ENCODE measurements at places on chromosomes 7 and 10.

DNA sequence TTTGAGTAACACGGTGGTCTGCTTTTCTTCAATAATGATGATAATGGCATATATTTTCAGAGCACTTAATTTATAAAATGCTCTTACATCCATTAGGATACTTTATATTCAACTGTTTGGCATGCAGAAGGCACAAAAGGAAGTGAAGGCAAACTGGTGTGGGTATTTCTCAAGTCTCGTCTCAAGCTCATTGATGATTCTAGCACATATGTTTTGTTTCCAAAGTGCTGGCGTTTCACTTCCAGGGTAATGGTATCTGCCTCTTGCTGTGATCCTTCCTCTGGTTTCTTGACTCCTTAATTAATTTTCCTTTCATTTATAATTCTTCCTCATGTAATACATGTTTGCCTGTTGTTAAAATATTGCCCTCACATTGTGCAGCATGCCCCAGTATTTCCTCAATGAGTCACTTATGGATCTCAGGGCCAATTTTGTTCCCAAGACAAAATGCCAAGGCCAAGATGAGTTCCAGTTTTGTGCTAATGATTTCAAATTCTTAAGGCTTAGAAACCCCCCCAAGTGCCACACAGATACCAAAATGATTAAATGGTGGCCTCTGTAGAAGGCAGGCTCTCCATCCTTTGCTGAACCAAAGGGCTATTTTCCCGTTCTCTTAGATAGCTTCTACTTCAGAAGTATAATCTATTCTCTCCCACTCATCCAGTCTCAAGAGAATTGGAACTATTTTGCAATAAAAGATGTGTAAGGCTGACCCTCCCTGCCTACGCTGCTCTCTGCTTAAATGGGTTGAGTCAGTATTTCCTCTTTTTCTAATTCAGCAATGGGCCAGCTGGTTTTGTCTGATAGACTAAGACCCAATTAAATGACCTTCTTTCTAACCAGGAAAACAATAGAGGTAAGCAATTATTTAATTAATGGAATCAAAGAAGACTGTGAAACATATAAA, 171.2 kb downstream of the ZNF365 start:
- no peak for DNase-seq

GRCh38 chr7:29888006-29888405, 81.7 kb downstream of the WIPF3 start:
- no peak for DNase-seq

GRCh38 chr10:72567889-72568640, 57.8 kb downstream of the MICU1 start:
- no peak for DNase-seq

- DNase-seq = no peak
Observed at GRCh38 chr10:59805014-59805413, 51.8 kb upstream of the MRLN start.

GRCh38 chr10:49356944-49357343, 38.9 kb downstream of the DRGX start:
- no peak for DNase-seq

GRCh38 chr7:82347808-82348207, 95.8 kb downstream of the CACNA2D1 start:
- DNase-seq = no peak

GRCh38 chr10:108560488-108560887, 1362.8 kb downstream of the XPNPEP1 start:
- no peak for DNase-seq

- no peak for DNase-seq
Observed at GRCh38 chr7:81296726-81297125, 377.9 kb upstream of the SEMA3C start.

- DNase-seq = no peak
Observed at GRCh38 chr10:44757551-44758205, 153.5 kb upstream of the TMEM72 start.

GRCh38 chr10:123007558-123008354, 839 bp downstream of the IKZF5 start:
- DNase-seq = peak; percentile 24

- DNase-seq = no peak
Observed at GRCh38 chr7:43692582-43693373, 36.5 kb downstream of the COA1 start.

DNA sequence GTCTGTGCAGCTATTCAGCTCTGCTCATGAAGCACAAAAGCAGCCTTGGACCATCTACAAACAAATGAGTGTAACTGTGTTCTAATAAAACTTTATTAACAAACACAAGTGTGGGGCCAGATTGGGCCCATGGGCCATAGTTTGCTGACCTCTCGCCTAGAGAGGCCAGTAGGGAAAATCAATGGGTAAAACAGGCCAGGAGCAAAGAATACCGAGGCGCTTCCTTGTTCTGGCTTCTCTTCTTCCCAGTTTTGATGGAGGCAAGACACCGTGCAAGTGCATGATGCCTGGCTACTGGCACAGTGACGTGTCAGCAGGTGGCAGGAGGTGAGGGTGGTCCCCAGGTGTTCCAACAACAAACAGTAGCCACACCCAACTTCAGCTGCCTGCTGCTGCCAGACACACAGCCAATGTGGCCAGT, 94.3 kb upstream of the SDK1 start:
- no peak for DNase-seq

DNA sequence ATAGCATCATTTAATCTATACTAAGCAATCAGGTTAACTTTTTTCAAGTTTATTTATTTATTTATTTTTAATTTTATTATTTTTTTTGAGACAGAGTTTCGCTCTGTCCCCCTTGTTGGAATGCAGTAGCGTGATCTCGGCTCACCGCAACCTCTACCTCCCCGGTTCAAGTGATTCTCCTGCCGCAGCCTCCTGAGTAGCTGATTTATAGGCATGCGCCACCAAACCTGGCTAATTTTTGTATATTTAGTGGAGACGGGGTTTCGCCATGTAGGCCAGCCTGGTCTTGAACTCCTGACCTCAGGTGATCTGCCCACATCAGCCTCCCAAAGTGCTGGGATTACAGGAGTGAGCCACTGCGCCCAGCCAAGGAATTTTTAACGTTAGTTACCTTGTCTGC, 635 bp upstream of the MYPN start:
- DNase-seq = no peak

GRCh38 chr7:36165802-36166201, 12.7 kb downstream of the EEPD1 start:
- DNase-seq = no peak

- no peak for DNase-seq
Observed at GRCh38 chr7:146235195-146235594, 118.6 kb downstream of the CNTNAP2 start.

DNA sequence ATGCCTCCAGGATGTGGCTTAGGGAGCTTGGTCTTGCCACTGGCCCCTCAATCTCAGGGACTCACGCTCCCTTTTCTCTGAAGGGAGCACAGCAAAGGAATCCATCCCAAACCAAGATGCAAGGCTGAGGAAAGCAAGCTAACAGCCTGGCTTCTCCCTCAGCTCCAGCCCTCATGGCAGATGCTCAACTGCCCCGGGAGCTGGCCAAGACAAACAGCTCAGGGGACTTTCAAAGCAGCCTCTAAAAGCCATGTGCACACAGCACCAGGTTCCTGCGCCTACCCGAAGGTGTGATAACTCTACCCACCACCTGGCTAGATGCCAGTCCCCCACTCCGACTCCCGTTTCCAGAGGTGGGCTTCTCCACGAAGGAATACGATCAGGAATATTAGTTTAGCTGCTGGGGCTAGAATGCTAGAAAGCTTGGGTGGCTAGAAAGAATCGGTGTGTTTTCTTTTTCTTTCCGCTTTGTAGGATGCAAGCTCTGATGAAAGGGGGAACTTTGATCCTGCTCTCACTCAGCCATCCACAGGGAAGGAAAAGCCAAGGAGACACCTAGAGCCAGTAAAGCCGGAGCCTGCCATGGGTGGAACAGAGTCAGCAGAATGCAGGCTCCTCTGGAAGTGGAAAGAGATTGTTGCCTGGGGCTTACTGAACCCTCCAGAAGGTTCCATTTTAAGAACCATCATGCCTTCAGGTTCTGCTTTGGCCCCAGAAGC, 89.0 kb upstream of the FGFR2 start:
- no peak for DNase-seq

- DNase-seq = peak; percentile 65
Observed at GRCh38 chr10:114541081-114541796, 116.8 kb downstream of the ABLIM1 start.

- no peak for DNase-seq
Observed at GRCh38 chr7:33678569-33679335, 226.6 kb upstream of the BMPER start.

GRCh38 chr10:88232983-88233543, 350.1 kb downstream of the RNLS start:
- no peak for DNase-seq

DNA sequence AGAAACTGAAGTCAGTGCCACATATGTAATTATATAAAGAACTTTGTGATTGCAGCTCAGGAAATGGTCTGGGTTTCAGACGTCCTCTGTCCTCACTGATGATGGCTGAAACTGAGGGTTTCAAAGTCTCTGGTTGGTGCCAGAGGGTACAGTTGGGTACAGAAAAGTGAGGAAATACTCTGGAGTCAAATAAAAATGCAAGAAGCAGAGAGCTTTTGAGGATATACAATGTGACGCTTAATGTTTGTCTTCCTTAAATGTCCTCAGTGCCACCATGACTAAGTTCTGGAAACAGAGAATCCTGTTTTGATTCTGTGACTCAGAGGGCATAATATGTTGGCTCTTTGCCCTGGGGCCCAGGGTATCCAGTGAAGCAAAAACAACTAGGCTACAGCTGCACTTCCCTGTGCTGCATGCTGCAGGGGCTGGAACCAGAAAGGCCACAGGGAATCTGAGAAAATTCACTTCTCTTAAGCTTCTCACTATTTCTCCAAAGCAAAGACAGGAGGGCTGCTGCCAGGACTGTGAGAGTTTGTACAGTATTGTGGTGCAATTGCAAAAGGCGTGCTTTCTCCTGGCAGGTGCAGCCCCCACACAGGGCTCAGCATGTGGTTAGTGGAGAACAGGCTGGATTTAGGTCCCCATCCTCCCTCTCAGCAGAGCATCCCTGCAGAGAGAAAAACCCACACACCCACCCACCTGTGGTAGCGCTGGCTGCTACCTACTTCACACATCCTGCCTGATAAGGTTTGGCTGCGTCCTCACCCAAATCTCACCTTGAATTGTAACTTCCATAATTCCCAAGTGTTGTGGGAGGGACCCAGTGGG, 169.5 kb upstream of the SVIL start:
- DNase-seq = peak; percentile 34

DNA sequence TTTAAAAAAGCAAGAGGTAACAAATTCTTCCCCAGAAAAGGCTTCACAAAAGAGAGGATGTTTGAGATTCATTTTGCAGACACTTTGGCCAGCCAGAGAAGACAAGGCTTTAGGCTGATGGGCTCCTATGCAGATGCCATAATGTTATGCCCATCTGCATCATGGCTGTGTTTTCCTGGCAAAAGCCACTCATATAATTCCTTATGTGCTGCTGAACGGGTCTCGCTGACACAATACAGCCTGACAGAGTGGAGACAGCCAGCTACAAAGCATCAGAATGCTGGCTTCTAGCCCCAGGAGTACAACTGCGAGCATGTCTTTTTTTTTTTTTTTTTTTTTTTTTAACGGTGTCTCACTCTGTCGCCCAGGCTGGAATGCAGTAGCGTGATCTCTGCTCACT, 1157.4 kb upstream of the AUTS2 start:
- no peak for DNase-seq

- no peak for DNase-seq
Observed at GRCh38 chr7:14854471-14854870, 48.1 kb downstream of the DGKB start.

DNA sequence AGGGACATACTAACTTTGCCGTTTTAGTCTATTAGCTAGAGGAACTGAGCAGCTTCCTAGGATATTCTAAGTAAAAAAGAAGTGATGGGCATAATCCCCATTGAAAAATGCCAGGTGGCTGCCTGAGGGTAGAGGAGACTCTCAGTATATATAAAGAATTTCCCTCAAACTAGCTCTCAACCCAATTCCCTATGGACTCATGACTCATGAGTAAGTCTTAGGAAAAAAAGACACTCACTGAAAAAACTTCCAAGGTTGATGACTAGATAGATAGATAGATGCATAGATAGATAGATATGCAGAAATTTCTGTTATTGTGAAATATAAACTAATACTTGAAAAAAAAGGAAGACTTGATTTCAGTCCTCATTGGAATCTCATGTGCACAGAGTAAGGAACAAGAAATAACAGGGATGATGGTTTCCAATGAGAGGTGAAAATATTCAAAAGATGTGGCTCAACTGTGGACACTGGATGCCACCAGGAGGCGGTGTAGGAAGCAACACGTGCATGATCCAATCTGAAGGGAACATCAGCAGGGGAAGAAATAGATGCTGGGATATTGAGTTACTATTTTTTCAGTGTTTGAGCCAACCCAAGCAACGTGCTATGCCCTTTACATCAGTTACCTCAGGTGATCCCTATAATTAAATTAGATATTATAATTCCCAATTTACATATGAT, 711.0 kb upstream of the LRRTM3 start:
- peak; percentile 1 for DNase-seq

GRCh38 chr10:71099731-71100361, 112.5 kb upstream of the UNC5B start:
- DNase-seq = no peak

GRCh38 chr7:131595699-131596098, 39.3 kb upstream of the PODXL start:
- DNase-seq = no peak

DNA sequence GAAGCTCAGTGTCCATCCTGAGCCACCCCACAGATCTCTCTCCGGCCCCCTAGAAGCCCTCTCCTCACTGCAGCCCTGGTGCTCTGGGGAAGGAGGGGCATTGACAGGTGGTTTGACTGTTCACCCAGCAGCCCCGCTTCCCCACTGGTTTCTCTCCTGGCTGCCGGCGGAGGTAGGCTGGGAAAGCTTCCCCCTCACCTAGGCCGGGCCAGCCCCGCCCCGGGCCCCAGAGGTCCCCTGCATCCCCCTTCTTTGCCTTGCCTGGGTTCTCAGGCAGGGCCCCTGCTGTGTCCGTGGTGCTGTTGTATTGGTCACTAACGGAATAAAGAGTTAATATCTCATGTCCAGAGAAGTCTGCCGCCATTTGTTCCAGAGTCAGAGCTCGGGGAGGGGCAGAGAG, 21.2 kb downstream of the CLEC2L start:
- DNase-seq = no peak

DNA sequence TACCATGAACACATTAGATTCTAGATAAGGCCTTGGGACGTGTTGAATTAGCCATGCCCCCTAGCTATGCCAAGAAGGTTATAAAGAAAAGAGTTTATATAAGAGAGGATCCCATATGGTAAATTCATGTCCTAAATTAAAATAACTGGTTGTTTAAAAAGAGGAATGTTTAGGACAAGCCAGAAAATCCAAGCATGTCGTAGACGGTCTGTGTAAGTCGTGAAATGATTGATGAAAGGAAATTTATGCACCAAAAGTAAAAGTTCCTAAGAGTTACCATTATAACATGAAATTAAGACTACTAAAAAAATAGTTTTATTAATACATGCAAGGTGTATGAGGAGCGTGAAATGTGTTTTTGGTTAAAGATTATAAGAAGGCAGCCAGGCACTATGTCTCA, 624.9 kb downstream of the ARL4A start:
- DNase-seq = no peak

All from activated CD4-positive, alpha-beta T cell treated with anti-CD3 and anti-CD28 coated beads, Interleukin-2, amount 50 U/mL, for 48 hours (primary cell).